ENCODE measurements at places on chromosomes 3 and 15.

DNA sequence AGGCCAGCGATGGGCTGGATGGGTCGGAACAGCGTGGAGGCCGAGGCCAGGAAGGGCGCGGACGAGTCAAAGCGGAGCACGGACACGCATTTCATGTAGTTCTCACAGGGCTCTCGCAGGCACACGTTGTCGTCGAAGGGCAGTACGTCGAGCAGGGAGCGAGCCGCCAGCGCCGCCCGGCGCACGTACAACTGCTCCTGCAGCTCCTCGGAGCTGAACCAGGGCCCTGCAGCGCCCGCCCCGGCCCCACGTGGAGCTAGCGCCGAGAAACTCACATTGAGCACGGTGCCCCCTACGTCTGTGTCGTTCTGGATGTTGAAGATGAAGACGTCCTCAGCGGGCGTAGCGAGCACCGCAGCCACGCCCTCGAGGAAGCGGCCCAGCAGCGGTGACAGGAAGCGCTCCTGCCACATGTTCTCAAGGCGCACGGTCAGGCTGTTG lies 5.8 kb downstream of the CELSR3 start:
- no peak for DNase-seq

GRCh38 chr3:5095886-5096285 lies 26.2 kb upstream of the ARL8B start:
- peak; percentile 86 for DNase-seq

GRCh38 chr3:67381667-67382272 lies 272.6 kb downstream of the SUCLG2 start:
- DNase-seq, result peak; percentile 48

DNA sequence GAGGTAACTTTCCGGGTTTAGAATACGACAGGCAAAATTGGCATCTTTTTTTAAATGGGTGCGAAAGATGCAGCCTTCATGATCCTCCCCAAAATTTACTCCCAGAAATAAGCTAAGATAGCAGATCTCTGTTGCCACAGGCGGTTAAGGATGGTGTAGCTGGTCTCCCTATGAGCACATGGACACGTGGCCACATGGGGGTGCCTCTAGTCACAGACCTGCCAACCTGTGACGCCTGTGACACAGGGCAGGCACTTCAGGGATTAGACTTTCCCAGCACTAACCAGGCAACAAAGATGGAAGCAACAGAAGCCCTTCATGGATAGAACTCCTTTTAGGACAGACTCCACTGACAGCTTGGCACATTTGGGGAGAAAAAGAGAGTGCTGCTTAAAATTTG lies 320.3 kb downstream of the THSD4 start:
- no peak for DNase-seq

DNA sequence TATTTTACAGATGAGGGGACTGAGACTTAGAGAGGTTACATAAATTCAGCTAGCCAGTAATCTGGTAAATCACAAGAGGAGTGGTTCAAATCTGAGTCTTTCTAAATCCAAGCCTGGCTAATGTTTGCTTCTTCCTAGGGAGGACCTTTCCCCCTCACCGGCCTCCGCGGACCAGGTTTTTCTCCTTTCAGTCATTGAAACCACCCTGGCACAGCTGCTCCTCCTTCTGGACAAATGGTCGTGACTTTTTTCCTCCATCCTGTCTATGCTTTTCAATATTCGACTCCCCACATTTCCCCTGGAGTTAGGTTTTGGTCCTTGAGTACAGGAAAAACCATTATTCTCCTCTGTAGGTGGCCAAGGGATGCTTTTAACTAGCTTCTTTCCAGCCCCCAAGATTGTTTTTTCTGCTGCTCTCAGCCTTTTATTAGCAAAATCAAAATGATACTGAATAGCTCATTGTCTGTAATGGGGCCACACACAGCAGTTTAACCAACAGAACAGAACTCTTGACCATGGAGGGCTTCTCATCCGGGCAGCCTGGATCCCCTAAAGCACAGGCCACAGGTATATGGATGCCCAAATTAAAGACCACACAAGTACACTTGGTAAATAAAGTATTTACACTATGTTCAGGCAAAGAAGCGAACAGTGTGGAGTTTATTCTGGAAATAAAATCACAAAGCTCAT lies 85.9 kb upstream of the KLHL25 start:
- no peak for DNase-seq

DNA sequence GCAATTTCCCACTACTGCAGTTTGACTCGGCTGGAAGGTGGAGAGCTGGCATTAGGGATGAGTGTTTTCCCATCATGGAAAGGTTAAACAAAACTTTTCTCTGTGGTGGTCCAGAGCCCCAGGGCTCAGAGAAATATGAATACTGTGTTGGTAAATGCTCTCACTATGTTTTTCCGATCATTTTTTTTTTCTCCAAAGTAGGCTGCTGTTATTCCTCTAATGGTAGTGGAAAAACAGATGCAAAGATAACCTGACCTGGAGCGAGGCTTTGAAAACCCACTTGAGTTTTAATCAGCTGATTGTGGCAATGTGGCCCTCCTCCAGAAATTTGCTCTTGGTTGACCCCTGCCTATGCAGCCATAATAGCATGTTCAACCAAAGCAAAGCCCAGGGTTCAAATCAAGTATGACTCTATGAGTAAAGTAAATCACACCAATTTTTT lies 320.8 kb upstream of the CTNNB1 start:
- DNase-seq, result no peak

- DNase-seq, result no peak
These were observed 133.9 kb upstream of the PFN2 start for GRCh38 chr3:150104564-150104963.

DNA sequence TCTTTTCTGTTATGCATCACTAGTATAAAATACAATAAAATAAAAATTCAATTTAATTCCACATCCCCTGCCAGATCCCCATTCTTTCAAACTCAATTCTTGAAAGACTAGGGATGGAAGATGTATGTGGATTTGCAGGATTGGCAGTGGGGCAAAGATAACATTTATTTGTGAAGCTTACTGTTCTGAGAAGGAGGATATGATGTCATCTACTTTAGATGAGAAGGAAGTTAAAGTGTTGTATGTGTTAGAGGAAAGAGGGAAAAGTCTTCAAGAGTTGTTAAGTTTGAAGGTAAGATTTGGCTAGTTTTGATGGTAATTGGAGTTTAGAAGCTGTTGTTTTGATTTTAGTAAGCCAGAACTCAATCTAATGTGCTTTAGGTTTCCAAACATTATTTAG lies 845.1 kb upstream of the NR2F2 start:
- DNase-seq, result no peak

DNA sequence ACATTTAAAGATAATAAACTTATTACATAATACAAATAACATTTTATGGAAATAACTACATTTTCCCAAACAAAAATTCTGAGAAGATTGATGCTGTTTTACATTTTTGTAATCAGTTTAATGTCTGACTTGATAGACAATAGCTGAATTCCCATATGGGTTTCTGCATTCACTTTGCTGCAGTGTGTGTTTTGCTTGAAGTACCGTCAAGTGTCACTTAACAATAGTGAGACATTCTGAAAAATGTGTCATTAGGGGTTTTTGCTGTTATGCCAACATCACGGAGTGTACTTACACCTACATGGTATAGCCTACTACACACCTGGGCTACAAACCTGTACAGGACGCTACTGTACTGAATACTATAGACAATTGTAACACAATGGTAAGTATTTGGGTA lies 57.5 kb downstream of the USF3 start:
- no peak for DNase-seq

GRCh38 chr3:115693868-115694267 lies 70.6 kb downstream of the GAP43 start:
- DNase-seq, result peak; percentile 82

GRCh38 chr3:3851621-3852323 lies 52.5 kb downstream of the LRRN1 start:
- no peak for DNase-seq

DNA sequence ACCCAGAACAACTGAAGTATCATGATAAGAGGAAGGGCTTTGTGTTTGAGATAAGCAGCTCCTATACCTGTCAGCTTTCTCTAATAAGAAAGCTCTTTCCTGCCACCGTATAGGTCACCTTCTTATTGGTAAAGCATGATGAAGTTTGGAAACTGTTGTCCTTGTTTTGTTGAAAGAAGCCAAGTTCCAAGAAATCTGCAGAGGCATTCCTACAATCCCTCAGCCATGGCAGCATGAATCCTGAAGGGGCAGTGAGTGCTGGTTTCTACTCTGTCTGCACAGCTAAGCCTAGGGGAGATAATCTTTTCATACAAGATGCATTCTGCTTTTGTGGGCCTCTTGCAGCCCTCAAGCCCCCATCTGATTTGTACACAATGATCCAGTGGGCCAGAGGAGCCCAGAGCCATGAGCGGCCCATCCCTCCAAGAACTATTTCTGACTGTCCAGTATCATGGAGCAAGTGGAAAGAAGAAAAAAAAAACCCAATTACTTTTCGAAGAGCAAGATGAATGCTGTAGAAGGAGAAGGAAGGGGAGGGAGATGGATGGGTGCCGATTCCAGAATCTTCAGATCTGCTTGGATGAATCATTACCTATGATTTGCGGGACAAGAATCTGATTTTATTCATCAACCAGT lies 1.9 kb upstream of the THBS1 start:
- DNase-seq, result no peak

DNA sequence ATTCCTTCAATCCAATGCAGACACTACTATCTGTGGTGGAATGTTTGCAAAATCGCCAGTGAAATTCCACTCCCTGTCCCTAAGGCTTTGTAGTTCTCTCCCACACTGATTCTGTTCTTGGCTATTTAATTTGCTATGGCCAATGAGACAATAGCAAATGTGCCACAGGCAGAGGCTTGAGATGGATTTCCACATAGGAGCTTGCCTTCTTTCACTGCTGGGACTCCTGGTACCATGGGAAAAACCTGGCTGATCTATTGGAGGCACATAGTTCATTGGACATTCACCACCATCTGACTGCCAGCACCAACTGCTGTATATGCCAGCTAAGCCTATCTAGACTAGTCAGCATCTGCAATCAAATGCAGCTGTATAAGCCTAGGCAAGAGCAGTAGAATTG lies 103.8 kb downstream of the NR1D2 start:
- DNase-seq, result no peak

DNA sequence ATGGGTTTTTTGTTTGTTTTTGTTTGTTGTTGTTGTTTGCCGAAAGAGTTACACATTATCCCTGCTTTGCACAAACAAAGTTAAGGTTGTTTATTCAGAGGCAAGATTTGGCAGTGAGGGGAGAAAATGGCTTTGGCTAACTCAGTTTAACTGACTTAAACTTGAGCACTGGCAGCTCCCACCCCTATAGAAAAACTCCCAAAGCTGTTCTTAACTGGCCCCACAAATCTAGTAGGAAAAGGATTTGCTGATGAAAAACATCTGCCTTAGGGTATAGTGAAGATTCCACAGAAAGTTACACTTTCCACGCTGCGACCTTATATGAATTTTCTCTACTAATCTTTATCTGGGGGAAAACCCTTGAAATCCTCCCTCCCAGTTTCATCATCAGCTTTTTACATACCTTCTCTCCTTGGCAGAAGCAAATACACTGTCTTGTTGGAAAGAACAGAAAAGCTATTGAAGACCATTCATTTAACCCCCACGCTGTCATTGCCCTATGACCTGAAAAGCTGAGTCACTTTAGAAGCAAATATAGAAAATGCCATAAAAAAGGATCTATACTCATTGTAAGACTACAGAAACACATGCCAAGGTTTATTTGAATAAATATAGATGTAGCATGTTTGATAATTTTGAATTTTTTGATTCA lies 551.7 kb downstream of the NR2F2 start:
- no peak for DNase-seq

DNA sequence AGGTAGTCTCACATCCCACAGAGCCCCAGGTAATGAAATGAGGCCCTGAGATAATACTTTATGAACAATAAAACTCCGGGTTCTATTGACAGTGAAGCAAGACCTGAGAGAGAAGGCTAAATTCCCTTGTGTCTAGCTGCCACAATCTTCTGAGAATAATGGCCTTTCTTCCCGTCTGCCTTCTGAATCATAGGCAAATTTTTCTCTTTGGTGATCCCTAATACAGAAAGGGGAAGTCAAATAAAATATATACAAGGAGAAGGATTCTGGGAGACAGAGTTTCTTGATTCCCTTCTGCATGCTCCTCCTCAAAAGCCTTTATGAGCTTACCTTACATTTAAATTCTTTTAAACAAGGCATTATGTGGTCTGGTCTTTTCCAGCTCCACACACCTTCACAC lies 29.9 kb upstream of the CCR2 start:
- no peak for DNase-seq

DNA sequence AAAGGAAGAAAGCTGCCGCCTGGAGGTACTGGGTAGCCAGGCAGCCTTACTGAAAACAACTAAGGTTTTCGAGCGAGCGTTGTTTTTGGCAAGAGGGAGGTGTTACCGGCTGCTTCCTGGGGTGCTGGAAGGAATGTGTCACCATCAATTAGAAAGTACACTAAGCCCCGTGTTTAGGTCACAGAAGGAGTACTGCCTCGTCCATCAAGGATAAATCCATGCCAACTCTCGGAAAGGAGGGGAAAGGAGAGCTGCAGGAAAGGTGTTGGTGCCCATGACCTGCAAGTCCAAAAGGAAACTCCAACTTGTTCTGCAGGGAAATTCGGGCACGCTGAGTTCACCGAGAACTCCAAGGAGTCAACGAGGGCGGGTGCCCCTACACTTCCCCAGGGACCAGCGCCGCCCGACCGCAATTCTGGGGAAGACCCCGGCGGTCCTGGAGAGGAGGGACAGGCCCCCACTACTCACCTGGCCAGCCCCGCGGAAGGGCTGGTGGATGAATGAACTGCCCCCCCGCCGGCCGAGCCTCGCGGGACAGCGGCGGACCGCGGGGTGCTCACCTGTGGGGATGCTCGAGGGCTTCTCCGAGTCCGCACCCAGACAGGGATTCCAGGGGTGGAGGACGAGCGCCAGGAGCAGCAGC lies 542 bp downstream of the PLOD2 start:
- peak; percentile 81 for DNase-seq

DNA sequence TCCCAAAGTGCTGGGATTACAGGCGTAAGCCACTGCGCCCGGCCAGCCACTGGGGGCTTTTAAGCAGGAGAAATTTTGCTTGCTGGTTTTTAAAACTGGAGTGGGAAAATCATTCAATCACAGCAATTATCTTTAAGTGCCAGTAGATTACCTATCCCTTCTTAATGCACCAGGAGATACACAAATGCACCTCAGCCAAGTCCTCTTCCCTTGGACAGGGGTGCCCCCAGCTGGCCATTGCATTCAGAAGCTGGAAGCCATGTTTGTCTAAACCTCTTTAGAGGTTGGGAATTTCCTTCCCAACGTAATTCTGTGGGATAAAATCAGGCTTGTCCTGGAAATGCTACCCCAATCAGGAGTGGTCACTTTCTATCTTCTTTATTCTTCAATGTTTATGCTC lies 26.6 kb downstream of the MIX23 start:
- DNase-seq, result no peak

DNA sequence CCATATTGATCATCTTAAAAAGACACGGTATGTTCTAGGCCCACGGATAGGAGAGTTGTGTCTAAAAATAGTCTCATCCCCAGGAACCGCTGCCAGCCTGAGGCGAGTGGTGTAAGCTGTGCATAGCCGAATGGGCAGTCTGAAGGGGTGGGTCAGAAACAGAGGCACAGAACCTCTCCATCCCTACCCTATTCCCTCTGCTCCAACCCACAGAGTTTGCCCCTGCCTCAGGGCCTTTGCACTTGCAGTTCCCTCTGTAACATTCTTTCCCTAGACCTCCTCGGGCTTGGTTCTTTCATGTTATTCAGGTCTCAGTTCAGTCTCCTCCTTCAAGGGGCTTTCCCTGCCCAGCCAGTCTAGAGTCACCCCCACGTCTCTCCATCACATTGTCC lies 4.8 kb downstream of the SCN5A start:
- DNase-seq, result peak; percentile 0
